Hepatocyte (in vitro differentiated cells): ENCODE measurements at places on chromosomes 12 and 14.

- peak; percentile 72 for DNase-seq
Measured at GRCh38 chr14:69535230-69535848, 39.3 kb downstream of the CCDC177 start.

- DNase-seq = no peak
Measured at GRCh38 chr12:122322501-122322900, 56.2 kb upstream of the VPS33A start.

DNA sequence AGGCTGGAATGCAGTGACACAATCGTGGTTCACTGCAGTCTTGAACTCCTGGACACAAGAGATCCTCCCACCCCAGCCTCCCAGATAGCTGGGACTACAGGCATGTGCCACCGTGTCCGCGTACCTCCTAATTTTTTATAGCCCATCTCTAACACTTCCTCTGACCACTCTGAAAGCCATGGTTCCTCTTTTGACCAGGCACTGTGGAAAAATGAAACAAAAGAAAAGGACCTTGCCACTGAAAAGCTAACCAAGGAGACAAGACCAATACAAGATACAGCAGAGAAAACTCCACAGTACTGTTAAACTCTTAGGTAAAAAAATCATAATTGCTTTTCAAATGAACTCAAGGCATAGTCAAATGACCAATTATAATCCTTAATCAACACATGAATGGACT is 233.3 kb downstream of the NEDD1 start:
- DNase-seq = no peak

- DNase-seq = no peak
Measured at GRCh38 chr14:106308839-106309389, 782.5 kb downstream of the TMEM121 start.

DNA sequence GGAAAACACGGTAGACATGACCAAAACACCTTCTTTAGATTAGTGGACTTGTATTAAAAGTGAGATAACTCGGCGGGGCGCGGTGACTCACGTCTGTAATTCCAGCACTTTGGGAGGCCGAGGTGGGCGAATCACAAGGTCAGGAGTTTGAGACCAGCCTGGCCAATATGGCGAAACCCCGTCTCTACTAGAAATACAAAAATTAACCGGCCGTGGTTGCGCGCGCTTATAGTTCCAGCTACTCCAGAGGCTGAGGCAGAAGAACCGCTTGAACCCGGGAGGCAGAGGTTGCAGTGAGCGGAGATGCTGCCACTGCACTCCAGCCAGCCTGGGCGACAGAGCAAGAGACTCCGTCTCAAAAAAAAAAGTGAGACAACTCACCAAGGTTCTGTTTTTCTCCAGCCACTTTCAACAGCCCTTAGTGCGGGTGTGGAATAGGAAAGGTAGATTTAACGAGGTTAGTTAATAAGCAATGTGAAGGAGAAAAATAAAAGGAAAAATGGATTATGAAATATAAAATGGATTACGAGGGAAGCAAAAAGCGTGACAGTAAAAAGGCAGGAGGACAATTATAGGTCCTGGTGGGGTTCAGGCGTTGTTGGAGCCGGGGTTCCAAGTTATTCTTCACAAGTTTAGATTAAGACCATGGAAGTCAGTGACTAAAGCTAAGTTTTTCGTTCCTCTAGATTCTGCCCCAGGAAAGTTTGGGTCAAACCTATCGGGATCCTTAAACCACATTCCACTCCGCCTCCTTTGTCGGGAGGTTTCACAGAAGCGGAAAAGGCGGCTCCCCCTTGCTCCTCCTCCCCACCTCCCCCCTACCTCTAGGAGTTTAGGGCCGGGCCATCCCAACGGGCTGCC is 534 bp downstream of the PPP2R3C start:
- DNase-seq = peak; percentile 9
